ENCODE measurements at places on chromosomes 16 and 17.

- DNase-seq, result no peak
These were observed 109.5 kb downstream of the YPEL2 start for GRCh38 chr17:59440757-59441463.

- DNase-seq, result no peak
These were observed 1.3 kb downstream of the ABCC11 start for GRCh38 chr16:48246066-48246465.

DNA sequence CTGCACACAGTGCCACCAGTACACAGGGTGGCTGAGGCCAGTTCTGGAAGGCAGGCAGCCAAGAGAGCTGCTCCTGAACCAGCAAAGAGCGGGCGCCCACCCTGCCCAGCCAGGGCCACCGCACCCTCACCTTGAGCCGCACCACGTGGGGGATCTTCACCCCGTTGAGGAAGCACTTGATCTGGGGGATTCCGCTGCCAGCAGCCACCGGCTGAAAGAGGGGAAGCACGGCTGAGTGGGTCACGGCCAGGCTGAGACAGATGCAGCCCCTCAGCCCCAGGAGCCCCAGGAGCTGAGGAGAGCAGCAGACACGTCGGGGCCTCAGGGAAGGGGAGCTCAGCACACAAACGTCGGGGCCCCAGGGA is 14.6 kb upstream of the CCDC154 start:
- DNase-seq, result no peak

DNA sequence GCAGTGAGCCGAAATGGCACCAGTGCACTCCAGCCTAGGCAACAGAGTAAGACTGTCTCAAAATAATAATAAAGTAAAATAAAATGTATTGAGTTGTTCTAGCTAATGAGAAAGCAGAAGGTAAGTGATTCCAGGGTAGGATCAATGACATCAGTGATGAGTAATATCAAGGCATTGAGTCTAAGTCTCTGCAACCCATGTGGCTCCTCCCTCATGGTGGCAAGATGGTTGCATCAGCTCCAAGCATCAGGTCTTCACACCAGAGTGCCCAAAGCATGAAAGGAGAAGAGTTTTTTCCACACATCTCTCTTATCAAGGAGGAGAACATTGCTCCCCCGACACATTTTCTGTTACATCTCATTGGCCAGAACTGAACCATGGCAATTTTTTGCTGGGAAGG is 34.8 kb upstream of the GAS7 start:
- DNase-seq, result no peak

- DNase-seq, result no peak
These were observed at the start of gene CCDC92B for GRCh38 chr17:2749058-2749783. CCDC92B (minus strand) TSS chr17:2749652; CDS start chr17:2735145, 14,507 bp downstream.

- DNase-seq, result no peak
These were observed 28.0 kb downstream of the LLGL2 start for GRCh38 chr17:75553295-75554110.

DNA sequence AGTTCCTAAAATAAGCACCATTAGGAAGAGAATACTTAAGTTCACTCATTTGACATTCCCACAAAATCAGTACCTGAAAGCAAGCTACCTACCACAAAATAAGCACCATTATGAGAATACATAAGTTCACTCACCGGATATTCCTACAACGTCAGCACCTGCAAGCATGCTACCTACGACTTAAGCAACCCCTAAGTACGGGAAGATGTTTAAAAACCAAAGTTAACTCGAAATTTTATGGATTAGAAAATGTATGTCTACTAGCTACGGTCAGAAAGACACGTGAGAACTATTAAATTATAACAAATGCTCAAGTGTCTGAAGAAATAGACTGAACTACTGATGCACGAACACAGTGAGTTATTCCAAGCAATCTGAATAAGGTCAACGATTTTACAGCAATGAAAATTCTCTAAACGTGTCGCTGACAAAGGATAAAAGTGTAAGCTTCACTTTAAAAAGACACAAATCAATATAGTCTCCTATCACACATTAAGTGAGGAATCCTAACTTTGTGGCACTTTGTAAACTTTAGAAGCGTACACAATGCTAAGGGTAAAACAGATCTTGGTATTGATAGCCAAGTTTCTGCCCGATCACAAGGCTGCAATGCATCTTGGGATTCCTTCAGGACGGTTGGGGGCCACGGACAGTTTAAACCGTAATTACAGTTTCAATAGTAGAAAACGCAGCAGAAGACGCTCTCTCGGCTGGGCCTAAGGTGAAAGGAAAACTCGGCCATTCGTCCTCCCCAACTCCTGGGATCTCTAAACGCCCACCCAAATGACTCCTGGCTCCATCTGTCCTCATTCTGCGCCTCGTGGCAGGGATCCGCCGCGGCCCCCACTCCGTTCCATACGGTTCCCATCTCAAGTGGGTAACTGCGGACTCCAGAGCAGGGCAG is 1.3 kb downstream of the GSPT1 start:
- DNase-seq, result no peak

DNA sequence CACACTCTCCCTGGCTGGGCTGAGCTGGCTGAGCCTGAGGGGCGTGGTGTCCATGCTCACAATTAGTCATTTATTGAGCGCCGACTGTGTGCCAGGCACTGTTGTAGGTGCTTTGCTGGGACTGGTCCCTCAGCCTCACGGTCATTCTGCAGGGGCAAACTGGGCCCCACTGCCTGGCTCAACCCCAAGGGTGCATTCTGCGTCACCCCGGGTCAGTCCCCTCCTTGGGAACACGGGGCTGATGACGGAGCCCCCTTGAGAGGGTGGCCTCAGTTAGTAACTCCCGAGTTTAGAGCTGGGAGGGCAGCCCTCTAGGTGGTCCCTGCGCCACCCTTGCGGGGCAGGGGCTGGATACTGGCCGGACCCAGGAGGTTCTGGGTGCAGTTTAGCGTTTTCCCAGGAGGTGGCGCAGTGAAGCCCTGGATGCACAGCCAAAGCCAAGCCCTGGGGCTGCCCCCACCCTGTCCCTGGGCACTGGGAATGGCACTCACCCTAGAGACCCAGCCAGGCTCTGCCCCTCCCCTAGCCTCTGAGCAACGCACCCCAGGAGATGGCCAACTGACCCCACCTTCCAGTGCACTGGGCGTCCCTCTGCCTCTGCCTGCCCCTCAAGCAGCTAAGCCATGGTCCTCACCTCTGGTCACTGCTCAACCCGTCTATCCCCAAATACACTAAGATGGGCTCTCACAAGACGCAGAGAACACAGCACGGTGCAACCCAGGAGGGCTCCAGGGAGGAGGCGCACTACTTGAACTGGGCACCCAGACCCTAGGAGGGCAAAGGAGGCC is 243.2 kb upstream of the GSE1 start:
- no peak for DNase-seq

DNA sequence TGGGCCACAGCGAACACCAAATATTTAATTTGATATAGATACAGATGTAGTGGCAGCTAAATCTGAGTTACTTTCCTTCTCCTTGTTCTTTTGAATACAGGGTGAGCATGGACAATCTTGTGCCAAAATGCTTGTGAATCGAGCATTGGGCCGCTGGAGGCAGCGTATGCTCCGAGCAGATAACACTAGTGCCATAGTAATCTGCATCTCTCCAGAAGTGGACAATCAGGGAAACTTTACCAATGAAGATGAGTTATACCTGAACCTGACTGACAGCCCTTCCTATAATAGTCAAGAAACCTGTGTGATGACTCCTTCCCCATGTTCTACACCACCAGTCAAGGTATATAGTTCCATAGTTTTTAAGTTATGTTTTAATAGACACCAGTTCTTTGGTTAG is 21.2 kb upstream of the BCAS3 start:
- no peak for DNase-seq

- no peak for DNase-seq
These were observed 1.3 kb upstream of the PSMB3 start for GRCh38 chr17:38751144-38751807.

- DNase-seq, result no peak
These were observed 16.9 kb downstream of the RAB40C start for GRCh38 chr16:606656-607307.

- no peak for DNase-seq
These were observed 10.2 kb downstream of the COTL1 start for GRCh38 chr16:84607694-84608093.

DNA sequence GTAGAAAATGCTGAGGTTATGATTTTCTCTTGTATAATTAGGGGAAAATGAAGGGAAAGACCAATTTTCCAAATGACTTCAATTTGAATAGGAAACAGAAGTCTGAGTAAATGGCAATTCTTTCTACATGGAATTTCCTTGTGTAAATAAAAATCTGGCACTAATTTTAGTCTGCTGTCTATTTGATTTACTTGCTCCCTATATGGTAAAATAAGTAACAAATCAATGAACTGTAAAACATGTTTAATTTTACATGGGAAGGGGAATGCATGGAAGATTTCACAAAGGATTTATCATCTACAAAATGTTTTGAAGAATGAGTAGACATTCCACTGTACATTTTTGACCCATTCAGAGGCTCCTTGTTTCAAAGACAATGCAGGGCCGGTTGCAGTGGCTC is 811.6 kb upstream of the GOT2 start:
- no peak for DNase-seq

GRCh38 chr16:4606354-4606753 is 8.3 kb downstream of the UBALD1 start:
- DNase-seq, result no peak

GRCh38 chr16:69476920-69477443 is 52.6 kb downstream of the CYB5B start:
- no peak for DNase-seq

DNA sequence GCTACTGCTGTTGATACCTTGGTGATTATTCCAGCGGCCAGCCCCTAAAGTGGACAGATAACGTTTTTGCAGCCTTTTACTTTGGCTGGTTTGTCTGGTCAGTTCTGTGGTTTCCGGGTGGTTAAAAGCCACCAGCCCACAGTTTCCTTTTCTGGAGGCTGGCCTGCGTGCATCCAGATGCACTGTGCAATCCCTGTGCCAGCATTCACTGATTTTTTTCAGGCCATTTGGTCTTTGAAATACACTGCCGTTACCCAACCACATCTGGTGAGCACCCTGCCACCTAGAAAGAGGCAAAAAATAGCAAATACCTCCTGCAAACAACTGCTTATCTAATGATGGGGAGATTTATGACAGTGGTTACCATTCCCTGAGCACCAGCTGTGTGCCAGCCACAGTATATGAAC is 797 bp downstream of the NUDT7 start:
- DNase-seq, result no peak

GRCh38 chr17:81287741-81288430 is 7.2 kb downstream of the SLC38A10 start:
- DNase-seq, result no peak

Measured in cortex of kidney (tissue), 1 donor.